Upper lobe of left lung (tissue), 6 donors: ENCODE measurements at places on chromosomes 1 and 21. TPM values are rescaled to one million over a fixed set of nuclear protein-coding genes. Genes with fewer than 3 reads are reported as not detected.

DNA sequence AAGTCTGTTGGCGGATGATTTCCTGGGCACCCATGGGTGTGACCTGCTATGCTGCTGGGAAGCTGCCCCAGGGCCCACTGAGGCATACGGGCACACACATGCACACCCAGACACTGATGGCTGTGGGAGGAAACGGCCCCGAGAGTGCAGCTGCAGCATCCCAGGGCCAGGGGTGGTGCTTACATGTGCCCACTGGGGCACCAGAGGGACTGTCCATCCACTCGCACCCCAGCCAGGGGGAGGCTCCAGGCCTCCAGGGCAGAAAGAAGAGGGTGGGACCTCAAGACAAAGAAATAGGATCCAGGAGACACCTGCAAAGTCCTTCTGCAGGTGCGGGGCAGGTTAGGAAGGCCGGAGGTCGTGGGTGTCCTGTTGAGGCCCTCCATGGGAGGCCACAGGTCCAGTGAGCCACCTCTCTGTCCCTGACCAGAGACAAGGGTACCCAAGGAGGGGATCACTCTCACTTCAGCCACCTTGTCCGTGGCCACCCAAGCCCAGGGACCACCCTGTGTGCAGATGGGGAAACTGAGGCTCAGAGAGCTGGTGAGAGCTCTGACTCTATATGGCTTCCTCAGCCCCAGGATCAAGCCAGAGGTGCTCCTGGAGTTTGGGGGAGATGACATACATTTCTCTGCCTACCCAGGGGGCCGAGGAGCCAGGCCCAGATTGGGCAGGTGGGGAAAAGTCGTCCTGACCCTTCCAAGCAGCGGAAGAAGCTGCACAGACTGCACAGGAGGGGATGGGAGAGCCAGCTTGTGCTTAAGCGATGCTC is 57.1 kb downstream of the WNT9A start:
- H3K27ac ChIP-seq = no peak overlapping the region
- peaks cover 18% of the 10 kb centered on the region for H3K4me1 ChIP-seq

Gene PLA2G5
- 3.1 TPM for total RNA-seq

Gene AIDA
- total RNA-seq = 104 TPM

DNA sequence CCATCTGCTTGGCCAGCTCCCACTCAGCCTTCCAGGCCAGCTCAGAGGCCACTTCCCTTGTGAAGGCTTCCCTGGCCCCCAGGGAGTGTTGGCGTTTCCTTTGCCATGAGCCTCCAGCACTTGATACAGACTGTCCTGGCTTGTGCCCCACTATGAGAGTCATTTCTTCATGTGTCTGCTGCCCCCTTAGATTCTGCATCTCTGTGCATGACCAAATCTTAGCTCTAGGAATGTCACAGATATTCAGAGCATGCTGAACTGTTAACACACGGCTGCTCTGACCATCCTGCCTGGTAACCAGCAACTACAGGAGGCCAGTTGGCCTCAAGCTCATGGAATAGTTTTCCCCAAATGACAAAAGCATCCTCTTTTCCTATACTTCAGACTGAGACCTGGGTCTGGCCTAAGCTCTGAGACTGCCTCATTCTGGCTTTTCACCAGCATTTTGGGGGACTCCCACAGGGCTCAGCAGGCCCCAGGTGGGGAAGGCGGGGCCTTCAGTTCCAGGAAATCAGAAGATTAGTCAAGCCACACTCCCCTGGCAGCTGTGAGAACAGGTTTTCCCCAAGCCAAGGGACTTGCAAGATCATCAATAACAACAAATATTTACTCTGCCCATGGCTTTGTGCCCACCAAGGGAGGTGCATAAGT is 182.6 kb upstream of the EDN2 start:
- DNase-seq = no peak
- H3K27me3 ChIP-seq = no peaks in the 10 kb centered on the region
- no peak overlapping the region for H3K27ac ChIP-seq
- H3K36me3 ChIP-seq = no peaks in the 10 kb centered on the region
- peaks cover 28% of the 10 kb centered on the region for H3K4me1 ChIP-seq
- no peak overlapping the region for H3K4me3 ChIP-seq

DNA sequence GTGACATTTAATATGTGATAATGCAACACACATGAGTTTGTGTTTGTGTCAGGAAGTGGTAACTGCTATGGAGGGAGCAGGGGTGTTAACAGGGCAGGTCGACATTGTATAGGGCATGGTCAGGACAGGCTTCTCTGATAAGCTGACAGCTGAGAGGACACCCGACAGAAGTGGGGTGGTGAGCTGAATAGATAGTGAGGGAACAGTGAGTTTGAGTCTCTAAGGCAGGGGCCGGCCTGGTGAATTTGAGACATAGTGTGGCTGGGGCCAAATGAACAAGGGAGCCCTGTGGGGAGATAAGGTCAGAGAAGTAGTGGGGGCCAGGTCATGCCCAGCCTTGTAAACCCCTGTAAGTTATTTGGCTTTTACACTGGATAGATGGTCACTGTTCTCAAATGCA is 217.4 kb upstream of the KIAA0040 start:
- no peaks in the 10 kb centered on the region for H3K4me1 ChIP-seq
- no peak for DNase-seq
- H3K36me3 ChIP-seq = no peaks in the 10 kb centered on the region
- no peaks in the 10 kb centered on the region for H3K27me3 ChIP-seq

Gene IFNLR1
- total RNA-seq = 8.4 TPM

Gene TMPRSS15
- not detected for total RNA-seq

Gene HSD3B1
- total RNA-seq = not detected

DNA sequence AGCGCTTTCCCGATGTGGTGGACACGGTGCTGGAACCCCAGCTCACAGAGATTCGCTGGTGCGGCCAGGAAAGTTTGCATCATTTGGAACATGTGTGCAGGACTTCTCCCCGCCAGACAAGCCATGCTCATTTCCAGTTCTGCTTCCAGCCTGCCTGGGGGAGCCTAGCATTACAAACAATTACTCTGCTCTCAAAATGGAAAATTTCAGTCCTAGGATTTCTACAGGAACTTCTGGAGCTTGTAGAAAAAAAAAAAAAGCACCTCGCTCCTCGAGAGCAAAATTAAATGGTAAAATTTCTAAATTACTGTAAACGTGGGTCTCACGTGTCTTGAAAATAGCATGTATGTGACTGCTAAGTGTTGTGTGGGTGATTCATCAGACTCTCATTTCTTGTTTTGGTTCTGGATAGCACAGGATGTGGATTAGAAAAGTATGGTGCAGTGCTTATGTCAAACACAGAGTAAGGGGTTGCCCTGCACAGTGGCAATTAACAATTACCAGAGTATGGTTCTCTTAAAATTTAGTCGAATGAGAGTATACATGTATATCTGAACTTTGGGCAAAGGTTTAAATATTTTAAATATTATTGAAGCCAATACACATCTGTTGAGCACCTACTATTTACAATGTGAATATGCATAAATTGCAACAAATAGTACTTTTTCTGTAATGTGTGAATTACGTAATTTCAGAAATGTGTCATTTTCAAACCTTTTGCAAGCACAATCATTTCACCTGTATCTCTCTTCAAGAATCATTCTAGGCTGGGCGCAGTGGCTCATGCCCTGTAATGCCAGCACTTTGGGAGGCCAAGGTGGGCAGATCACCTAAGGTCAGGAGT is 61.8 kb upstream of the PTGFRN start:
- no peak overlapping the region for H3K4me3 ChIP-seq
- H3K36me3 ChIP-seq = no peaks in the 10 kb centered on the region
- no peak overlapping the region for H3K27ac ChIP-seq
- H3K27me3 ChIP-seq = no peaks in the 10 kb centered on the region

Gene UBE4B
- total RNA-seq = 36.2 TPM

Gene C8B
- not detected for total RNA-seq

- peaks cover 18% of the 10 kb centered on the region for H3K4me1 ChIP-seq
- peak; percentile 72 for DNase-seq
- peaks cover 36% of the 10 kb centered on the region for H3K36me3 ChIP-seq
- no peak overlapping the region for H3K4me3 ChIP-seq
- H3K27me3 ChIP-seq = no peaks in the 10 kb centered on the region
These were observed 2.6 kb upstream of the TMEM240 start for GRCh38 chr1:1542766-1543705.

Gene ATXN7L2
- 4.7 TPM for total RNA-seq

DNA sequence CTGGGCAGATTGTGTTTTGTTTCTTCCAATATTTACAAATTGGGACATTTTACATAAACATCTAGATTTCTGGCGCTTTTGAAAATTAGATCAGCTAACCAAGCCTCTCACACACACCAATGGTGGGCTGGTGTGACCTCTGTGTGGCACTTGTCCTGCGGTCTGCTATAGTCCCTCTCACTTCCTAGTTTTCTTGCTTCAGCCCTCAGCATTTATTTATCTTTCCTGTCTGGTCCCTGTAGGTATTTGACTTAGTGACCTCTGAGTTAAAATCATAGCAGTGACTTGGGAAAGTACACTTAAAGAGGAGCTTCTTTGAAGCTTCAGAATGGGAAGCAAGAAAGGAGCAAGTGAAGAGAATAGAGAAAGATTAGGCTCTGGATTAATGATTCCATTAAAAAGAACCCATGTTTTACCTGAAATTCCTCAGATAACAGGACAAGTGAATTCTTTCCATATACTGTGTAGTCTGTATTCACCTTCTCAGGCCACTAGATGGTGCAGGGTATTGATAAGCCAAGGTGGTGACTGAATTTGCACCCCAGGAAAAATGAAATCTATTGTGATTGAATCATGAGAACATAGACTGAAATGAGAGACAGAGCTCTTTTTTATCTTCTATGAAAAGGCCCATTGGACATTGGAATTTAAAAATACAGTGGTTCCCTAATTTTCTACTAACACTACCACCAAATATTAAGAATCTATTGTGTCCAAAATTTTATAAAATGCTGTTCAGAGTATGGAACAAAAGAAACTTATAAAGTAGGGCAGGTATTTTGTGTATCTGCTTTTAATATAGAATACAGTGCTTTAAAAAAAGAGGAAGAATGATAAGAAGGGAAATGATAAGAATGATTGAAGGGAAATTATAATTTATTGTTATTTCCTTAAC is 7.1 kb upstream of the DIPK1A start:
- no peak for DNase-seq
- no peak overlapping the region for H3K27ac ChIP-seq
- H3K4me3 ChIP-seq = no peak overlapping the region
- no peaks in the 10 kb centered on the region for H3K4me1 ChIP-seq

- DNase-seq = peak; percentile 67
- H3K27me3 ChIP-seq = no peaks in the 10 kb centered on the region
These were observed 29.8 kb upstream of the KIF21B start for GRCh38 chr1:201053155-201053860.

Gene GUCA2A
- not detected for total RNA-seq
